H1 (cell line): ENCODE measurements at places on chromosomes 1 and 21.

DNA sequence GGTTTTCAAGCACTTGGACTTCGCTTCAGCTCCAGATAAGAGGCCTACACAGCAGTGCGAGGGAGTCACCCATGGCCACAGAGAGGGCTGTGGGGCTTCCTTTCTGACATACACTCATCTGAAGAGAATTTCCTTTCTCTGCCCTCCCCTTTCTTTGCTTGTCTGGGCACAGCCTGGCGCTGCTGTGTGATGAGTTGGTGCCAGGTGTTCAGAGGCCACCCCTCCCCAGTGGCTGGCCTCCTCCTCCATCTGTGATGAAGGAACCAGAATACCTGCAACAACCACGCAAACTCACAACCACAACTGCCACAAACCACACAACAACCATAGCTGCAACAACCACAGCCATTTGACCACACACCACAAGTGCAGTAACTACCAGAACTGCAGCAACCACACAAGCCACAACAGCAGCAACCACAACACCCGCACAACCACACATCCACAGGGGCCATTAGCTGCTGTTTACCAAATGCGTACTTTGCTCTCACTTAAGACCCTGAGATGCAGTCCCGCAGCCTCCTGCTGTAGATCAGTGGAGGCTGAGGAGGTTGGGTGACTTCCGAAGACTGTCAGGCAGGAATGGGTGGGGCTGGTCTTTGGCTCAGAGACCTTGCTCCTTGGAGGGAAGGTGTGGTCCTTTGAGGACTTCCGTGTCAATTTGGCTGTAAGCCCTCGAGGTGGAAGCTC lies 71.1 kb downstream of the IER5 start:
- H3K4me1 ChIP-seq, result no peaks in the 10 kb centered on the region
- H3K36me3 ChIP-seq, result no peaks in the 10 kb centered on the region
- no peak for DNase-seq

- no peak overlapping the region for H3K4me3 ChIP-seq
- H3K36me3 ChIP-seq, result no peaks in the 10 kb centered on the region
- DNase-seq, result no peak
- no peaks in the 10 kb centered on the region for H3K27me3 ChIP-seq
- H3K4me1 ChIP-seq, result peaks cover 4% of the 10 kb centered on the region; the same call in 1 of the 2 replicates
These were observed 173.5 kb upstream of the ETV3 start for GRCh38 chr1:157311730-157312081.

DNA sequence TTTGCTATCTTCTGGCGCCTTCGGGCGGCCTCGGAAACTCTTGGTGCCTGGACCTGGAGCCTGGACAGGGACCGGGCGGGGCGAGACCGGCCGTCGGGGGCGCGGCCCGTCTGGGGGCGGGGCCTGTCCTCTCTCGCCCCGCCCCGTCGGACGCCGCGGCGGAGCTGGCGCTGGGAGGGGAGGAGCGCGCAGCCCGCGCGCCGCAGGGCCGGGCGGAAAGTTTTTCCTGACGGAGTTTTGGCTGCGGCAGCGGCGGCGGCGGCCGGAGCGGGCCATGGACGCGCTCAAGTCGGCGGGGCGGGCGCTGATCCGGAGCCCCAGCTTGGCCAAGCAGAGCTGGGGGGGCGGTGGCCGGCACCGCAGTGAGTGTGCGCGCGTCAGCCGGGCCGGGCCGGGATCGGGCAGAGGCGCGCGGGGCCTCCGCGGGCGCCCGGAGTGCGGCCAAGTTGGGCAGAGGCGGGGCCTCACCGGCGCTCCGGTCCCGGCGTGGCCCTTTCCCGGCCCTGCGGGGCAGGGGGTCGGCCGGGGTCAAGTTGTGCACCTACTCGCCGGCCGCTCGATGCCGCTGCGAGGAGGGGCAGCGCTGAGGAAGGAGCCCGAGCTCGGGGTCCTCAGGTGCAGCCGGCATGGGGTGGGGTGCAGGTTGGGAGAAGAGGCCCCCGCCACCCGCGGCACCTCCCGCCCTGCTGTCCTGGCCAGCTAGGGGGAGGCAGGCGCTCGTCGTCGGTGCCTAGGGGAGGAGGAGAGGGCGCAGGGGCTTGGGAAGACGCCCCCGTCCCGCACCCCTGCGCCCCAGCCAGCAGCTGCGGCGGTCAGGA lies at the start of gene LDLRAP1:
LDLRAP1 (plus strand) TSS at position 182 of the 818 bp plus-strand sequence; CDS start at position 275, 93 bp downstream.
- no peaks in the 10 kb centered on the region for H3K36me3 ChIP-seq
- H3K4me1 ChIP-seq, result peaks cover 6% of the 10 kb centered on the region
- peak within 1 kb of the TSS; percentile 63 for H3K4me3 ChIP-seq

- H3K27ac ChIP-seq, result no peak overlapping the region
- no peak for DNase-seq
These were observed 10.6 kb downstream of the CNR2 start for GRCh38 chr1:23902321-23903278.

DNA sequence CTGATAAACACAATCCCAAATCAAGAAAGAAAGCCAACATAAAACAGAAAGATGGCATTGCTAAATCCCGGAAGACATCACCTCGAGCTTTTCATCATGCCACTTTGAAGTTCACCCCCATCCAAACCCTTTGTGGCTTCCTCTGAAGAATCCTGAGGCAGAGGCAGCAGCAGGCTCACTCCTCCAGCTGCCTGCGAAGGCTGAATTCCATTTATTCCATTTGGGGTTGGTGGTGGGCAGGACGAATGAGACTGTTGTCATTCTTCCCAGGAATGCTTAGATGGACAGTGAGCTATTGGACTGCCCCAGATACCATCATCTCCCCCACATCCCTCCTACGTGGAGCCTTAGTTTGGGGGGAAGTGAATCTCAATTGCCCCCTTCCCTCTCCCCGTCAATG lies 437.5 kb downstream of the SMYD3 start:
- H3K36me3 ChIP-seq, result no peaks in the 10 kb centered on the region
- no peak for DNase-seq
- H3K27me3 ChIP-seq, result no peaks in the 10 kb centered on the region; the same call in 1 of the 2 replicates
- H3K4me3 ChIP-seq, result no peak overlapping the region
- no peak overlapping the region for H3K27ac ChIP-seq
- peaks cover 4% of the 10 kb centered on the region for H3K4me1 ChIP-seq

DNA sequence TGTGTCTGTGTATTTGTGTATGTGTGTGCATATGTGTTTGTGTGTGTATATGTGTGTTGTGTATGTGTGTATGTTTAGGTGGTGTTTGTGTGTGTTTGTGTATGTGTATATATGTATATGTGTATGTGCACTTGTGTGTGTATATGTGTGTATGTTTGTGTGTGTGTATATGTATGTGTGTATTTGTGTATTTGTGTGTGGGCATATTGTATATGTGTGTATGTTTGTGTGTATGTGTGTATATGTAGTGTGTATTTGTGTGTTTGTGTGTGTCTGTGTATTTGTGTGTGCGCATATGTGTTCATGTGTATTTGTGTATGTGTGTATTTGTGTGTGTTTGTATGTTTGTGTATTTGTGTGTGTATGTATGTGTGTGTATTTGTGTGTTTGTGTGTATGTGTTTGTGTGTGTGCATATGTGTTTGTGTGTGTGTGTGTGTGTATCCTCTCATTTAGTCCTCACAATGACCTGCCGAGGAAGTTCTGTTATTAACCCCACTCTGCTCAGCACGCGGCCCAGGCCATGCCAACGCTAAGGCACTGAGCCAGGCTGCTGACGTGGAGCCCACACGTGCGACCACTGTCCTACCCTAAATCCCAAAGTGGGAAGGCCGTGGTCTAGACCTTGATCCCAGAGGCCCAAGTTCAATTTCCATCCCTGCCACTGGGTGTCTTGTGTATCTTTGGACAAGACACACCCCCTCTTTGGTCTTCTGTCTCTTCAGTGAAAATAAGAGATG lies 43.2 kb upstream of the TMEM51 start:
- peaks cover 14% of the 10 kb centered on the region for H3K4me1 ChIP-seq
- no peak overlapping the region for H3K27ac ChIP-seq
- H3K36me3 ChIP-seq, result no peaks in the 10 kb centered on the region
- no peak for DNase-seq
- H3K27me3 ChIP-seq, result no peaks in the 10 kb centered on the region
- H3K4me3 ChIP-seq, result no peak overlapping the region

- no peaks in the 10 kb centered on the region for H3K36me3 ChIP-seq
- H3K4me3 ChIP-seq, result no peak overlapping the region
- H3K27me3 ChIP-seq, result no peaks in the 10 kb centered on the region
- DNase-seq, result no peak
- peaks cover 6% of the 10 kb centered on the region for H3K4me1 ChIP-seq
These were observed 80.4 kb downstream of the KIF26B start for GRCh38 chr1:245235156-245235555.

DNA sequence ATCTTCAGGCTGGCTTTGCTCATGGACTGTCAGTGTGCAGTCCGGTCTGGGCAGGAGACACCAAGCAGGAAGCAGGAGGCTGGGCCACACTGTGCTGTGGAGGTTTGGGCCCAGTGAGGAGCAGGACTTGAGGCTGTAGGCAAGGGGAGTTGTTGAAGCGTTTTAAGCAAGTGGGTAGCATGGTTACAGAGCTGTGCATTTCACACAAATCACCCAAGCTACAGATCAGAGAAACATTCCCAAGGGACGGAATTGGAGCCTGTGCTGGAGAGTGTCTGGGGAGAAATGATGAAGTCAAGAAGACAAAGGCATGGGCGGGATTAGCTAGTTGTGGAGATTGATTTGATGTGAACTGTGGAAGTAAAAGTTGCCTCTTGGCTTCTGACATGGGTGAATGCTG lies 60.9 kb downstream of the KIF21B start:
- H3K4me3 ChIP-seq, result no peak overlapping the region
- no peak overlapping the region for H3K27ac ChIP-seq
- no peaks in the 10 kb centered on the region for H3K27me3 ChIP-seq
- H3K36me3 ChIP-seq, result no peaks in the 10 kb centered on the region
- peaks cover 2% of the 10 kb centered on the region; the same call in 1 of the 2 replicates for H3K4me1 ChIP-seq

- H3K27me3 ChIP-seq, result no peaks in the 10 kb centered on the region
- H3K4me1 ChIP-seq, result 0 out of 2 replicates have a peak, but pooled peaks cover 2% of the 10 kb centered on the region
- H3K36me3 ChIP-seq, result no peaks in the 10 kb centered on the region
- H3K4me3 ChIP-seq, result no peak overlapping the region
- no peak overlapping the region for H3K27ac ChIP-seq
These were observed 287.3 kb downstream of the PTPRU start for GRCh38 chr1:29523576-29523975.

DNA sequence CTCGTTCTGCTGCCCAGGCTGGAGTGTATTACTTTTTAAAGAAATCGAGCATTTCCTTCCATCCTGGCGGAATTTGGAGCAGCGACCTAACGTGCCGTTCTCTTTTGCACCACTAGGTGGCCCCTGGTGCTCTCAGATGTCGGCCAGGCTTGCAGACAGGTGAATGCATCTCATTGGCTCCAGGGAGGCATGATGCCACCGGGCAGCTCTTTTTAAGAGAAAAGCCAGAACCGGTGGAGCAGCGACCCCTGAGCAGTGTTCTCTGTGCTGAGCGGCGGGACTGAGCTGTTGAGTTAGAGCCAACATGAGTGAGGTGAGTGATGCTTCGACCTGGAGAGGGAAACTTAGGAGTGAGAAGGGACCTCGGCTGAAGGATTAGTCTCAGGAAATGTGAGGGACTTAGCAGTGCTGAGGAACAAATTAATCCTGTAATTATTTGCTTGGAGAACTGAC lies at the start of gene PCP4:
PCP4 (plus strand) TSS at position 241 of the 453 bp plus-strand sequence; CDS start at position 305, 64 bp downstream.
- DNase-seq, result peak; percentile 93
- H3K4me3 ChIP-seq, result no peak within 1 kb of the TSS; the same call in 1 of the 2 replicates
- no peaks in the 10 kb centered on the region for H3K27me3 ChIP-seq
- no peaks in the 10 kb centered on the region for H3K36me3 ChIP-seq
- H3K27ac ChIP-seq, result no peak within 1 kb of the TSS

GRCh38 chr1:172255223-172255560 lies 165.3 kb upstream of the C1orf105 start:
- H3K27me3 ChIP-seq, result no peaks in the 10 kb centered on the region
- no peaks in the 10 kb centered on the region for H3K36me3 ChIP-seq
- DNase-seq, result no peak
- H3K4me1 ChIP-seq, result no peaks in the 10 kb centered on the region

GRCh38 chr1:18396247-18396980 lies 84.3 kb upstream of the KLHDC7A start:
- H3K27ac ChIP-seq, result no peak overlapping the region
- H3K27me3 ChIP-seq, result no peaks in the 10 kb centered on the region; the same call in 1 of the 2 replicates
- H3K36me3 ChIP-seq, result no peaks in the 10 kb centered on the region
- no peaks in the 10 kb centered on the region for H3K4me1 ChIP-seq
- DNase-seq, result no peak

DNA sequence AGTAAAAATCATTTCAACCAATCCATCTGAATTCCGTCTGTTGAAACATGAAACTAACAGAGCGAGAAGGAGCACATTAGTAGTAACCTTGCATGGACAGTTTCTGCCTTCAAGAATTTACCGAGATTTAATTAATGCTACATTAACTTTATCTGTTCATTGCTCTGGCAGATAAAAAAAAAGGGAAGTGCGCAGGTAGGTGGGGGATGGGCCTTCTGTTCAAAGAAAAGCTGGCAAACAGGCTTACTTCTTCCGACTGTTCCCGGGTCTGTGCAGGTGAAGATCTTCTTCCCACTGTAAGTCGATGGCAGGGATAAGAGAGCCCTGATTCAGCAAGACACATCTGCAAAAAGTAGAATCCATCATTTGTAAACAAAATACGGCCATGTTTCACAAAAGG lies 172.6 kb upstream of the DMRTA2 start:
- H3K36me3 ChIP-seq, result no peaks in the 10 kb centered on the region
- H3K27ac ChIP-seq, result no peak overlapping the region
- no peaks in the 10 kb centered on the region for H3K27me3 ChIP-seq
- H3K4me1 ChIP-seq, result no peaks in the 10 kb centered on the region

DNA sequence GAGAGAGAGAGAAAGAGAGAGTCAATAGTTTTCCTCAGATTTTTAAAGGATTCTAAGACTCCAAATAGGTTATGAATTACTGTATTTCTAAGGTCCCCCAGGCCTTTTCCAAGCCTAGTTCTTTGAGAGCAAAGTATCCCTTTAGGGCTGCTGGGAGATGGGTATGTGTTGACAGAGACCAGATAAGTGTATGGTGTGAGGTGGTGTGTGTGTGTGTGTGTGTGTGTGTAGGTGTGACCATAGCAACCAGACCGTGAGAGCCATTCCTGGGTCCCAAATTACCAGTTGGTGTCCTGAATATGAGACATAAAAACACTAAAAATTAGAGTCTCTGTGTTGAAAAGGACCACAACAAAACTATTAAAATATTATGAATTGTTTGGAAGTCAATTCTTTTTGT lies 41.7 kb upstream of the DNAJC6 start:
- no peak overlapping the region for H3K27ac ChIP-seq
- H3K36me3 ChIP-seq, result no peaks in the 10 kb centered on the region
- H3K27me3 ChIP-seq, result no peaks in the 10 kb centered on the region; the same call in 1 of the 2 replicates
- H3K4me1 ChIP-seq, result no peaks in the 10 kb centered on the region

GRCh38 chr1:212515329-212515760 lies 82.6 kb downstream of the NENF start:
- H3K4me1 ChIP-seq, result peaks cover 4% of the 10 kb centered on the region
- peaks cover 25% of the 10 kb centered on the region for H3K27me3 ChIP-seq
- H3K27ac ChIP-seq, result no peak overlapping the region
- H3K36me3 ChIP-seq, result no peaks in the 10 kb centered on the region

DNA sequence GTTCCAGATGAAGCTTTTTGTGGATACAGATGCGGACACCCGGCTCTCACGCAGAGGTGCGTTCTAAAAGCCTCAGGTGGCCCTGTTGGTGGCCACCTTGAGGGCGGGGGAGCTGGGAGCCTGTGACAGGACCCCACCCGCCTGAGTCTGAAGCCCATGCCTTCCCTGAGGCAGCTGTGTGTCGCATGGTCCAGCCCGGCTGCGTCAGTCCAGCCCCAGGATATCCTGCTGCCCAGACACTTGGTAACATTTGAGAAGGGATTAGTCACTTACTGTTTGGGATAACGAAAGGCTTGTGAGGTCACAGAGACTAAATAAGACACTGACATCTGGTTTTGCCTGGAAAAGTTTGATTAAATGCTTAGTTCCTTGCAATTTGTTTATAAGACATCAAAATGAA lies 68.9 kb downstream of the UCK2 start:
- H3K27me3 ChIP-seq, result no peaks in the 10 kb centered on the region
- H3K4me1 ChIP-seq, result no peaks in the 10 kb centered on the region; the same call in 1 of the 2 replicates
- H3K27ac ChIP-seq, result no peak overlapping the region
- H3K4me3 ChIP-seq, result no peak overlapping the region

GRCh38 chr1:41696381-41696780 lies 211.9 kb upstream of the EDN2 start:
- H3K27ac ChIP-seq, result no peak overlapping the region
- H3K4me3 ChIP-seq, result no peak overlapping the region
- no peaks in the 10 kb centered on the region for H3K27me3 ChIP-seq
